Activated CD8-positive, alpha-beta memory T cell treated with anti-CD3 and anti-CD28 coated beads for 1 hour (primary cell): ENCODE measurements at places on chromosomes 3 and 15.

DNA sequence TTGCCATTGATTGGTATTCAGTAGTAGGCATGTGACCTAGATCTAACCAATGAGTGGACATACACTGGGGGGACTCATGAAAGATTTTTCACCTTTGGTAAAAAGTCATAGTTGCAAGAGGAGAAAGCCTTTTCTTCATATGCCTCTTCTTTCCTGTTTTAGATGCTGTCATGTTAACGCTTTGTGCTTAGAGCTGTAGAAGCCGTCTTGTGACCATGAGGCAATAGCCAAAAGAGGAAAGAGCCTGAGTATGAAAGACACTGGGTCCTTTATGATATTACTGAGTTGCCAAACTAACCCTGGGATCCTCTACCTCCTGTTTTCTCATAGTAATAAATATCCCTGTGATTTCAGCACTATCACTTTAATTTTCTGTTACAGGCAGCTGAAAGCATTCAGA lies 396.0 kb downstream of the FHIT start:
- no peak for DNase-seq

DNA sequence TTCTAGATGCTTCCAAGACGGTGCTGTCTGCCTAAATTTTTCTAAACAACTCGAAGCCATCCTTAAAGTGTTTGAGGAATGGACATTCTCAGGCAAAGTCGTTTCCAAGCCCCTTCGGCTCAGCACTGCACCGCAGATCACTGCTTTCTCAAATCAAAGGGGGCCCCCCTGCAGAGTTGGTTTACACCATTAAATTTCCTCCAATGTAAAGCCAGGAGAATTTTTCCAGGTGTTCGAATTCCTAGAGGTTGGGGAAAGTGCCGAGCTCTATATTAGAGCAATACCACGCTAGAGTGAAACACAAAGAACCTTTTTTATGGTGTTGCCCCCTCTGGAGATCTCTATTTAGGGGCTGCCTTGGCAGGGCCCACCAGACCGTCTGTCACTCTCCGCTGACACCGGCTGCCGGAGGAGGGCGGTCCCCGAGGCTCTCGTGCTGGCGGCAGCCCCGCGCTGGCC lies 277.9 kb upstream of the NR2F2 start:
- DNase-seq, result no peak

DNA sequence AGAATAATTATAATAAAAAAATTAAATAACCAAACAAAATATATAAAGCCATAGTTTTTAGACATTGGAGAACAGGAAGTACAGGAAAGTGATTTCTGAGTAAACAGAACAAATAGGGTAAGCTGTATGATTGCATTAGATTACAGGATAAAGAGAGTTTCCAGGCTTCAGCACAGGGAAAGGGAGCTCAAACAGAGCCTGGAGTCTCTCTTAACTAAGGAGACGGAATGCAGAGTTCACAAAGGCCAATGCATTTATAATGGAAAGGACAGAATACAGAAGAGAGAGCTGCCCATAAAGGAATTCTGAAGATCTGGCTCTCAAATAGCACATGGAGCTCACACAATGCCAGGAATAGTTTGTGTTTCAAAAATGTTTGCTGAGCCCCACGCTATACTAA lies 42.0 kb upstream of the OTOL1 start:
- DNase-seq, result no peak

GRCh38 chr15:43132830-43133429 lies 456 bp upstream of the TMEM62 start:
- no peak for DNase-seq

DNA sequence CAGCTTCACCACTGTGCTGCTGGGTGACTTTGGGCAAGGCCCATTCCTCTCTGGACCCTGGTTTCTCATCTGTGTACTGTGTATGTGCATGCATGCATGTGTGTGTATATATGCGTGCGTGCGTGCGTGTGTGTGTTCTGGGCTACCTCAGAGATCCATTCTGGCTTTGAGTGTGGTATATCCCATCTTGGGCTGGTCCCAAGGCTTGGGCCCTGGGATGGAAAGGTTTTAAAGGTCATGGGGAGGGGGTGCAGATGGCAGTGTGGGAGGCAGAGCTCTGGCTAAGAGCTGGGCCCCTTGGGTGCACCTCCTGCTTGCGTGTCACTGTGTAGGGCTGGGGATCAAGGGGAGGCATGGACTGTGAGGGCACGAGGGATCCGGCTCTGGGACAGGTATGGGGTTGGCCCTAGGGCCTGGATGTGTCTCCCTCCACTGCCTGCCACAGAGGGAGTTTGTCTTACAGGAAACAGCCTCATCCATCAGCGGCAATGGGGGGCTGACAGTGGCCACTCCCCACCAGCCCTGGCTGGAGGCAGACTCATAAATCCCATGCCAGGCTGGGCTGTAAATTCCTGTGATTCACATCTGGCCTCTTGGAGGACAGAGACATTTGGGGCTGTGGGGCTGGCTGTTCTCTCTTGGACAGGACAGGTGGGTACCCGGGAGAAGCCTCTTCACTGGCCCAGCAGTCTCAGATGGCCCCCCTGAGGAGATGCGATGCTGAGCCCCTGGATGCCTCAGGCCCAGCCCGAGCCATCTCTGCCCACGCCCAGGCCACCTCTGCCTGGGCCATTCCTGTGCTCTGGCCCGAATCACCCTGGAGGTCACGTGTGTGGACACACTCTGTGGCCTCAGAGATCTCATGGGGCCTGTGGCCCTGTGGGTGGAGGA lies 21.4 kb upstream of the CSPG4 start:
- no peak for DNase-seq

DNA sequence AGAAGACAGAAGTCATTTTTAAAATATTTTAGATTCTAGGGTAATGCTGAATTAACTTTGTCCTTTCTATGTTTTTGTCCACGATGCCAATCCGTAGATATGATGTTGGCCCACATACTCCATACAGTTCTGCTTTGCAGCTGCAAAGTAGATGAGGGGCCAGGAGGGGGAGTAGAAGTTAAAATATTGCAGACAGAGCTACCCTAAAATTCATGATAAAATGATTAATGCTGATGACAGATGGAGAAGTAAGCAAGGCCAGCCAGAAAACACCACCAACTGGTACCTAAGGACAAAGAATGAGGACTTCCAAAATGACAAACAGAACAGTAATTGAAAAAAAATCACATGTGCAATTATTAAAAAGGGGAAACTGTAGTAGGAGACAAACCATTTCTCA lies 756.6 kb upstream of the ARPP21 start:
- DNase-seq, result no peak

GRCh38 chr3:25350725-25351114 lies 77.3 kb upstream of the RARB start:
- no peak for DNase-seq

DNA sequence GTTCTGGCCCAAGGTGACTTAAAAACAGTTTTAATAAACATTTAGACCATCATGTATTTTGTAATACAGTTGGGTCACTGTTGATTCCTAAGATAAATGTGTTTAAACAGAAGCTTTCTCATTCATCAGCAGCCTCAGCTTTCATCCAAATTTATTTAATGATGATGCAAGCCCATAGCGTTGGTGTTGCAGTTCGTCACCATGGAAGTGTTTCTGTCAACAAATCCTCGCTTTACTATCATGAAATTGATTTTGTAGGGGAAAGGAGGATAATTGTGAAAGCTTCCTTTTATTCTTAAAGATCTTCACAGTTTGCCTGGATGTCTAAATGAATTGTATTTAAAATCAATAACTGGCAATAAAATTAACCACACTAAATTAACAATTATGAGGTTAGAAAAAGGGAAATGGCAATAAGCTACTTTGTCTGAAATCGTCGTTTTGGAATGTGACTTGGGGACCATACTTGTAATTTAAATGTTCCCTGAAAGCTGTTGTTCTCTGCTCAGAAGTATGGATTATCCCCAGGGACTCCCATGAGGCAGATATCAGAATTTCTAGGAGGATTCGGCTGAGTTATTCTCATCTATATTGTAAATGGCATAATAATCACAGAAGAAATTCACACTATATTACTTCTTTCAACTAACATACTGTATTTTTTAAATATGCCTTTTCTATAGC lies 29.0 kb downstream of the CMSS1 start:
- no peak for DNase-seq

GRCh38 chr3:192249516-192249915 lies 477.8 kb downstream of the FGF12 start:
- DNase-seq, result no peak
